ENCODE measurements at places on chromosomes 13 and 19.

GRCh38 chr13:32525766-32526165 lies 12.8 kb downstream of the N4BP2L2 start:
- no peak for DNase-seq

- no peak for DNase-seq
Observed at GRCh38 chr19:2628597-2628996, 73.9 kb downstream of the GNG7 start.

GRCh38 chr19:4385291-4386040 lies 14.9 kb downstream of the SH3GL1 start:
- DNase-seq, result no peak

DNA sequence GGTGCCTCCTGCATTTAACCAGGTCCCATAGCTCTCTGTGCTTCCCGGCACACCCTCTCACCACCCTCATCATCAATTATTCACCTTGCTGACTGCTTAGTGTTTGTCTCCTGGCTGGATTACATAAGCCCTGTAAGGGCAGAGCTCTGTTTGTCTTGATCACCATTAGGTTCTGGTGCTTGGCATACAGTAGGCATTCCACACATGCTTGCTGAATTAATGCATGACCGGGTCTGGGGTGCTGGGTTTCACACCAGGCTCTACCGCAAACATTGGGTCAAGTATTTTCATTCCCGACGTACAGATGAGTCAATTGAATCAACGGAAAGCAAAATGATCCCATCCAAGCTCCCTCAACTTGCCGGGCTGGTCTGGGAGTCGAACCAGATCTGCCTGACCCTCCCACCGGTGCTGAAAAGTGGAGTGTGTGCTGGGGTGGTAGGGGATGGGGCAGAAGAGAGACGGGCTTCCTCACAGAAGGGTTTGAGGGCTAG lies 28.5 kb downstream of the VAV1 start:
- no peak for DNase-seq

DNA sequence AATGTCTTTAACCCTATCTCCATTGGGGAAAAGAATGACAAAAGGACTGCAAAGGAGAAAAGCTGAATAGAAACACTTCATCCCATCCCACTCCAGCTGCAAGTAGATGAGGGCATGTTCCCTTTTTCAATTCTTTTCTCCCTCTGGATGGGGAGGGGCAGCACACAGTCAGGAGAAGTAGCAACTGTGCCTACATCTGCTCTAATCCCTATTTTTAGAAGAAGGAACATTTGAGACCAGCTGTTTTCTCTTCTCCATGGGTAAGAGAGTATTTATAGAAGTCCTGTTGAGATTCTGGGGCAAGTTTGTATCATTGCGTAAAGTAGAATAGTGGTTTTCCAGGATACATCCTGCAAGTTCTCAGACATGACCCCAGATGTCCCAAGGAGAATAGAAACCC lies 9.3 kb upstream of the GTF3A start:
- DNase-seq, result no peak

GRCh38 chr13:78193846-78194245 lies 275.2 kb upstream of the EDNRB start:
- no peak for DNase-seq

All from NCI-H1105 treated with DMSO at 0.1 percent for 48 hours (cell line).